Chondrocyte (in vitro differentiated cells): ENCODE measurements at places on chromosomes 3 and 15. TPM values are rescaled to one million over a fixed set of nuclear protein-coding genes. Genes with fewer than 3 reads are reported as not detected.

- peaks cover 10% of the 10 kb centered on the region for H3K36me3 ChIP-seq
- H3K27ac ChIP-seq: no peak overlapping the region
- H3K4me3 ChIP-seq: no peak overlapping the region
- no peak for DNase-seq
- H3K27me3 ChIP-seq: no peaks in the 10 kb centered on the region
These were observed 4.9 kb upstream of the ACKR4 start for GRCh38 chr3:132592216-132592615.

- no peak overlapping the region for H3K4me3 ChIP-seq
- H3K36me3 ChIP-seq: no peaks in the 10 kb centered on the region
- no peak for DNase-seq
- no peaks in the 10 kb centered on the region for H3K27me3 ChIP-seq
These were observed 298.3 kb downstream of the MEX3B start for GRCh38 chr15:81747482-81747881.

- no peak for DNase-seq
- H3K27ac ChIP-seq: no peak overlapping the region
- peaks cover 2% of the 10 kb centered on the region for H3K4me1 ChIP-seq
- H3K4me3 ChIP-seq: no peak overlapping the region
- peaks cover 48% of the 10 kb centered on the region for H3K27me3 ChIP-seq
These were observed 10.2 kb upstream of the ADIPOQ start for GRCh38 chr3:186832276-186832675.

Gene C2CD4B
- 0.17 TPM in 1 of 3 replicates, not detected in the others for total RNA-seq

DNA sequence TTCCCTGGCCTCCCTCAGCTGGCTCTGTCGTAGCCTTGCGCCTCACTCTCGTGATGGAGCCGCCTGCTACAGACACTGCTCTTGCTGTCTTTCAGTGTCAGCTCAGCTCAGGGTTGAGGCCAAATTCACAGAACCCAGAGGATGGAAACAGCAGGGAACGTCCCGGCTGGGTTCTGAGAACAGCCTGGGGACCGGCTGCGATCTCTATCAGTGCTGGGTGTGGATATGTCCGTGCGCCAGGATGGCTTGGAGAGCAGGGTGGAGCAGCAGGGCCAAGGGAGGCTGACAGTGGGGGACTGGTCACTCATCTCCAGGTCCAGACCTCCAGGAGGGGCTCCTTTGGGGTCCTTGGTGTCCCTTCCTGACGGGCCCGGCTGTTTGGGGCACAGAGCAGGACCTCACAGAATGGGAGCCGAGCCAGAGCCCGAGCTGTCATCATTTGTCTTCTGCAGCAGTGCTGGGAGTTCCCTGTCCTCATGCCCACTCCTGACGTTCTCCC, 18.4 kb downstream of the KLF15 start:
- H3K4me3 ChIP-seq: no peak overlapping the region
- H3K27me3 ChIP-seq: peaks cover 15% of the 10 kb centered on the region
- peak; percentile 92 for DNase-seq
- H3K4me1 ChIP-seq: no peaks in the 10 kb centered on the region
- H3K36me3 ChIP-seq: no peaks in the 10 kb centered on the region
- no peak overlapping the region for H3K27ac ChIP-seq

DNA sequence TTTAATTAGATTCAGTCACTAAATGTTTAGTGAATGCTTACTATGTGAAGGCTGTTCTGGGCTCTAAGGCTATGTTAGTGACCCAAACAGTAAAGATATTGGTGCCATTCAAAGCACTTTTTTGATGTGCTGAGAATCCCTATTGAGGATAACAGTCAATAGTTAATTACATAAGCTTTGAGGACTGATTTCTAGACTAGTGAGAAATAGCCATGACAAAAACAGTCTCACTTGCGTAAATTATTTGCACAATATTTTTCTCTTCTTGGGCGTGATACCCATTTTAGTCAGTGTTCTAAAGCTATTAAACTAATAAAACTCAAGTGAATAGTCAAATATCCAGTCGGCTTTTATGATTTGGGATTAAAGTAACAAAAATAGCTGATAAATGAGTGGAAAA, 74.6 kb downstream of the UBE2E2 start:
- no peak overlapping the region for H3K4me3 ChIP-seq
- H3K27me3 ChIP-seq: no peaks in the 10 kb centered on the region
- H3K27ac ChIP-seq: no peak overlapping the region
- no peak for DNase-seq

DNA sequence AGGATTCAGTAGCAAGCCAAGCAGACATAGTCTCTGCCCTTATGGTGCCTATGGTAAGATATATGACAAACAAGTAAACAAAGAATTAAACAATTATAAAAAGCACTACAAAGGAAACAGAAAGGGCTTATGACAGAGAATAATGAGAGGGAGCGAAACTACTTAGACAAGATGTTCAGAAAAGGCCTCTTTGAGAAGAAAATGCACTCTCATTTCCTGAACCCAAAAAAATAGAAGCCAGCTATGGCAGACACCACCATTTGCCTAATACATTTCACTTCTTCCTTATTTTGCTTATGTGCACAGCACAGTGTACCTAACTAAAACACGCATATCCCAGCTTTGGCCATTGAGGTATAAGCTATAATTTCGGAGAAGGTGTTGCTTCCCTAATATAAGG, 465.5 kb upstream of the PPP2R3A start:
- no peaks in the 10 kb centered on the region for H3K36me3 ChIP-seq
- peaks cover 6% of the 10 kb centered on the region for H3K4me1 ChIP-seq
- peaks cover 16% of the 10 kb centered on the region for H3K27me3 ChIP-seq
- H3K4me3 ChIP-seq: no peak overlapping the region

- H3K27ac ChIP-seq: no peak overlapping the region
- peaks cover 3% of the 10 kb centered on the region for H3K4me1 ChIP-seq
- DNase-seq: no peak
- H3K4me3 ChIP-seq: no peak overlapping the region
These were observed 103.2 kb upstream of the SLCO2A1 start for GRCh38 chr3:134132961-134133360.

Gene VGLL3
- 170 to 405 TPM (median 177 TPM) in 3 replicates for total RNA-seq

- H3K36me3 ChIP-seq: no peaks in the 10 kb centered on the region
- H3K4me1 ChIP-seq: no peaks in the 10 kb centered on the region
- no peak overlapping the region for H3K4me3 ChIP-seq
- peaks cover 12% of the 10 kb centered on the region for H3K27me3 ChIP-seq
- no peak overlapping the region for H3K27ac ChIP-seq
These were observed 207.5 kb downstream of the IL20RB start for GRCh38 chr3:137165117-137165806.

- H3K27ac ChIP-seq: no peak overlapping the region
- no peak overlapping the region for H3K4me3 ChIP-seq
- H3K36me3 ChIP-seq: no peaks in the 10 kb centered on the region
These were observed 38.4 kb downstream of the SPSB4 start for GRCh38 chr3:141089339-141090152.

Gene LEKR1
- total RNA-seq: 0.45 to 0.59 TPM in 2 of 3 replicates, not detected in the other

DNA sequence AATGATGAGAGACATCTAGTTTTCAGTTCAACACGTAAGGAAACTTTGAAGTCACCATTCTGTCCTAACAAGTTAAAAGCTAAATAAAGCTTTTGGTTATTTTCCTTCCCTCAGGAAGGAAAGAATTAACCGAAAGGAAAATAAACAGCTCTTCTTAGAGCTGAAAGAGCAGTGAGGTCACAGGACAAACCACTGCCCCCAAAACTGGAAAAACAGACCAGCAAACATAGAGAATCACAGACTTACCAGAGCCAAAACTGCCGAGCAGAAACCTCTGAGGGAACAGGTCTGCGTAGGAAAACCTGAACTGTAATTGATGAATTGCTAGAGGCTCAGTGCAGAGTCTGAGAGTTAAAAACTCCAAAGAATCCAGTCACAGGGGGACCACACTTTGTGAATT, 14.7 kb downstream of the USP50 start:
- H3K27me3 ChIP-seq: no peaks in the 10 kb centered on the region
- H3K4me3 ChIP-seq: no peak overlapping the region
- H3K4me1 ChIP-seq: no peaks in the 10 kb centered on the region
- H3K36me3 ChIP-seq: no peaks in the 10 kb centered on the region
- no peak for DNase-seq
- H3K27ac ChIP-seq: no peak overlapping the region

DNA sequence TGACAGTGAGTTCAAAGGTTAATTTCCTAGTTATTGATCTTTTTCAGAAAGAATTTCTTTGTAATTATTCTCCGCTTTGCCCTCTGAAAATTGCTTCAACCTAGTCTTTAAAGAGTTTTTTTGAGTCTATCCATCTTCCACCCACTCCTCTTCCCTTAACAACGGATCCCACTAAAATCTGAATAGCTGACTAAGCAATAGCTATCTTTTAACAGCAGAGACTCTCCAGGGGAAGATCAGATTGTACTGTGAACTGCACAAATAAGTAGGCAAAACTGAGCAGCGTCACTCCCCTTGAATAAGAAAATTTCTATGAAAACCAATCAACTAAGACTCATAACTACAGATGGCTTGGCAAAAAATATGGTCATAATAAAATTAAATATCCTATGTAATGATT, 127.9 kb downstream of the TUSC7 start:
- DNase-seq: no peak
- H3K27me3 ChIP-seq: peaks cover 7% of the 10 kb centered on the region
- H3K4me3 ChIP-seq: no peak overlapping the region
- H3K4me1 ChIP-seq: no peaks in the 10 kb centered on the region

DNA sequence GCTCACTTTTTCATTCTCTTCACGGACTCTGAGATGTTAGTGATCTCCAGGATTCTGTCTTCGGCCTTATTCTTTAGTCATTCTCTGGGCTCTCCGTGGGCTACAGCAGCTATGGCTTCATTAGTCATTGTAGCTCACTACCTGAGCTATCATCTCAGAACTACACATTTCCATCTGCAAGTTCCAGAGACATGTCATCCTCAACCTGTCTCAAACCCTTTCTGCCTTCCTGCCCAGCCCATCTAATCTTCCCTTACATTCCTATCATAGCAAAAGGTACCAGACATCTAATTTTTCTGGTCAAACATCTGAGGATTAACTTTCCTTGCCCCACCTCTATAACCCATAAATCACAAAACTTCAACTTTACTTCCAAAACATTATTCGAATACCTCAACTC, 13.2 kb downstream of the TSPAN3 start:
- no peaks in the 10 kb centered on the region for H3K27me3 ChIP-seq
- no peak overlapping the region for H3K4me3 ChIP-seq
- H3K4me1 ChIP-seq: peaks cover 72% of the 10 kb centered on the region
- no peak for DNase-seq
- peaks cover 7% of the 10 kb centered on the region for H3K36me3 ChIP-seq
- H3K27ac ChIP-seq: peak overlapping the region; percentile 29

DNA sequence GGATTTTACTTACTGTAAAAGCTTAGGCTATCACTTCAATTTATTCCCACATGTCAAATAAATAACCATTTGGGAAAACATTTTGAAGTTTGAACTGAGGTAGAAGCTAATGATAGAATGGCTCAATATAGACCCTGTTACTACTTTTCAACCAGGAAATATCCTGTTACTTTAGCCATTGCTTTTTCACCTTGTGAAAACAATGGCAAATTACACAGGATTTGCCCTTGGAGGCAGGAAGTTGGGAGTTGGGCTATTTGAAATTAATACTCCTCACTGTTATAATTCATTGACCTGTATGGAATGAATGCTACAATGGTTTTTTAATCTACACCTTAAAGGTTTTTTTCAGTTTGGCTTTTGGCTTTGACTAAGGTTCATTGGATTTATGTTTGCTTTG, 98.1 kb upstream of the UBE2E2 start:
- H3K36me3 ChIP-seq: no peaks in the 10 kb centered on the region
- DNase-seq: no peak

- no peak overlapping the region for H3K4me3 ChIP-seq
- H3K27me3 ChIP-seq: no peaks in the 10 kb centered on the region
- no peak for DNase-seq
- H3K27ac ChIP-seq: no peak overlapping the region
- H3K4me1 ChIP-seq: peaks cover 12% of the 10 kb centered on the region
These were observed 10.3 kb upstream of the CD47 start for GRCh38 chr3:108100906-108101660.

DNA sequence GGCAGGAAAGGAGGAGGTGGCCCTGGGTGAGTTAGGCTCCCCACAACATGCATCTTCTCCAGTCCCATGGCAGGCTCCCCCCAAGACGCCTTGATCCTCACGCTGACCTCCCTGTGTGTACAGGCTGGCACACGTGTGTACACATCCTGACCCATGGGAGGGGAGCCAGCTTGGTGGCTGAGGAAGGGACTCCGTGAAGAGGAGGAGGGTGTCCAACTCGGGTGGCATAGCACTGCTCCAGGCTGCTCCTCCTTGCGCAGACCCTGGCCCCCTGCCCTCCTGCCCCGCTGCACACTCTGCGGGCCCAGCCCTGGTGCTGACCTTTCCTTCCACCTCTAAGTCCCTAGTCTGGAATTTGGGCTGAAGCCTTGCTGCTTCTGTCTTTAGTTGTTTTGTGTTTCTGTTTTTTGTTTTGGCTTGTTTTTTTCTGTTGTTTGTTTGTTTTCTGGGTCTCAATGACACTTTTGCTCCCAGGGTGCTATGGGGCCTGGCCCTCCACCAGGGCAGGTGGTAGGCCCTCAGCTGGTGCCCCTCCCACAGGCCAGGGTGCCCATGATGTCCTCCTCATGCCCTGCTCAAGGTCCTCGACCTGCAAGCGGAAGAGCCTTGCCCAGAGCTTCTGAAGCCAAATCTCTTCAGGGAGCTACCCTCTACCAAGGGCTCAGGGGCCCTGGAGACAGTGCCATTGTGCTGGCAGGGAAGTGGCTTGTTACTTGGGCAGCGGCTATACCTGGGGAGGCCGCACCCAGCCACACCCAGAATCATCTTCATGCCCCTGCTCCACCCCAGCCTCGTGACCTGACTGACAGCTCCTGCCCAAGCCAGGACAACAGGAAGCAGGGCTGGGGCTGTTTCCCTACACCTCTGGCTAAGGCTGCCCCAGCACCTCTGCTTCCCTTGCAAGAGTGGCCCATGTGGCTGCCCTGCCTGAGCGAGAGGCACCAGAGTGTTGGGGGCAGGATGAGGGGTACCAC, 5.1 kb downstream of the EPHB3 start:
- H3K4me1 ChIP-seq: peaks cover 59% of the 10 kb centered on the region
- peak overlapping the region; percentile 45 for H3K27ac ChIP-seq

DNA sequence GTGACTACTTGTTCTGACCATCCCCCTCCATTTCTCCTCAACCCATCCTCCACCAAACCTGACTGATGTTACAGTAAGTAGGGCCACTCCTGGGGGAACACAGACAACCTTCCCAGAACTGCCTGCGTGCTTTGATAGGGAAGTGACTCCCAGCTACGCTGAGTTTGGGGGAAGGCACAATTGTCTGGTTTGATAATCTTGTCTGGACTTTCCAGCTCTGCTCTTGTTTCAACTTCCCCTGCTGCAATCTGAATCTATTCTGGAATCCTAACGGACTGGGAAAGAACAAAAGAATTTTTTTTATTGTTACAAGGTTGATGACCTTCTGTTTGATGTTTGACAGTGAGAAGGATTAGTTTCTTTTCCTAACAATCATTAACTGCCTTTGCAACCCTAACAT, 895.6 kb downstream of the ROBO1 start:
- no peak for DNase-seq
- peak overlapping the region; percentile 80 for H3K27ac ChIP-seq
- H3K4me3 ChIP-seq: peak overlapping the region; percentile 35
- no peaks in the 10 kb centered on the region for H3K36me3 ChIP-seq
- peaks cover 46% of the 10 kb centered on the region for H3K4me1 ChIP-seq
